PC-3 (cell line): ENCODE measurements at places on chromosomes 12 and 14. TPM values are rescaled to one million over a fixed set of nuclear protein-coding genes. Genes with fewer than 3 reads are reported as not detected.

GRCh38 chr14:58465421-58465820 is 37.9 kb downstream of the KIAA0586 start:
- peak; percentile 91 for DNase-seq

DNA sequence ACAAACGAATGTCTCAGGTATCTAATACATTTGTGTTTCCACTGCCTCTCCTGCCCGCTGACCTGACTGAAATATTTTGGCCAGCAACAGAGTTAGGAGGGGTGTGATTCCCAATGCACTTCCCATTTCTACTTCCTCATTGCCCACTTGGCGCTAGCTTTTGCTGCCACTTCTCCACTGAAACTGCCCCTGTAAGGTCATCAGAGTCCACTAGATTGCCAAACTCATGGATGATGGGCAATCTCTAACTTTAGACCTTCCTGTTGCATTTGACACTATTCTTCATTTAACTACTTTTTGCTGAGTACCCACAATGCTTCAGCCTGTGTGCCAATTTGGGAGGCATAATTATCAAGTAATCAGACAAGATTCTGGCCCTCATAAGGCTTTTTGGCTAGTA is 40.8 kb downstream of the GPR65 start:
- no peak for DNase-seq

GRCh38 chr12:96172981-96173380 is 21.2 kb upstream of the ELK3 start:
- DNase-seq, result no peak

- peak; percentile 89 for DNase-seq
Measured at GRCh38 chr12:3436461-3437065, 54.4 kb upstream of the PRMT8 start.

DNA sequence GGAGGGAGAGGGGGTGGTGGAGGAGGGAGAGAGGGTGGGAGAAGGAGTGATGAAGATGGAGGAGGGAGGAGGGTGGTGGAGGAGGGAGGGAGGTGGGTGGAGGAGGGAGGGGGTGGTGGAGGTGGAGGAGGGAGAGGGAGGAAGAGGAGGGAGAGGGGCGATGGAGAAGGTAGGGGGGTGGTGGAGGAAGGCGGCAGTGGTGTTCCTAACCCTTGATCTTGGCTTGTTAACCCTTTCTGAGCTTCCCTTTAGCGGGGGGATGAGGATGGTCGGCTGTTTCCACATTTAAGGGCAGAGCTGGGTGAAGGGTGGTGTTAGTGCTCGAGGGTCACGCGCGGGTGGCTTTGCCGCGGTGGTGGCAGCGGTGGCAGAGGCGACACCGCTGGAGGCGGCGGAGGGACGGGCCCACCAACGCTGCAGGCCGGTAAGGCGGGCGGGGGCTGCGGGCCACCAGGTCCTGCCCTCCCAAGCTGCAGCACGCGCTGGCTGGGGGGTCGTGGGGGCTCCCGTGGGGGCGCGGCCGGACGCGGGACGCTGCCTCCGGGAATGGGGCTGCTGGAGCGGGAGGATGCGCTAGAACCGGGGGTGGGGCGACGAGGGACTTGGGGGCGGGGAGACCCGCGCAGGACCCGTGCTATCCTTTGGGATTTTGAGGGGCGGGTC is 156.3 kb downstream of the PTPN11 start:
- DNase-seq, result no peak

- DNase-seq, result no peak
Measured at GRCh38 chr12:122327494-122328385, 61.4 kb upstream of the VPS33A start.

DNA sequence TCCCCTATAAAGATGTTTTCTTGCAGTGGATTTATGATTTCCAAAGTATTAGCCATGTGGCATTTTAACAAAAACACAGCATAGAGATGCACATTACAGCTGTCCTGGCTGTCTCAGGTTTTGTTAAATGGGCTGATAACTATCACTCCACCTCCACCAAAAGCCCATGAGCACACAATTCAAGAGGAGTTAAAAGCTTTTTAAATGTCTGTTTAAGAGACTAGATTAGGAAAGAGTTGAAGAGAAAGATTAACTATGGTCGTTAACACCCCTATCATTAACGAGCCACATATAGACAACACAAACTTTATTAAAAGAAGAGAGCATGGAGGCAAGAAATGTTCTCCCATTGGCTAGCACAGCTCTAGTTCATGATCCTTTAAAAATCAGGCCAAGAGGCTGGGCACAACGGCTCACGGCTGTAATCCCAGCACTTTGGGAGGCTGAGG is 14.5 kb downstream of the CBX5 start:
- no peak for DNase-seq

DNA sequence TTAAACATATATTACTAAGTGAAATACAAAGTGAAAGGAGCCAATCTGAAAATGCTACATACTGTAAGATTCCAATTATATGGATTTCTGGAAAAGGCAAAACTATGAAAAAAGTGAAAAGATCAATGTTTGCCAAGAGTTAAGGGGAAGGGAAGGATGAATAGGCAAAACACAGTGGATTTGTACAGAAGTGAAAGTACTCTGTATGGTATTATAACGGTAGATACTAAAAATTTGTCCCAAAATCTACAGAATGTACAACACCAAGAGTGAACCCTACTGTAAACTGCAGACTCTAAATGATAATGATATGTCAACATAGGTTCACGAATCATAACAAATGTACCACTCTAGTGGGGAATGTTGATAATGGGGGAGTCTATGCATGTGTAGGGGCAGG is 17.8 kb downstream of the EEA1 start:
- no peak for DNase-seq

- DNase-seq, result peak; percentile 32
Measured at GRCh38 chr14:63857466-63858030, 4.7 kb downstream of the SYNE2 start.

The COX8C gene
- not detected in 2 replicates for total RNA-seq
